ENCODE measurements at places on chromosomes 6 and 20.

DNA sequence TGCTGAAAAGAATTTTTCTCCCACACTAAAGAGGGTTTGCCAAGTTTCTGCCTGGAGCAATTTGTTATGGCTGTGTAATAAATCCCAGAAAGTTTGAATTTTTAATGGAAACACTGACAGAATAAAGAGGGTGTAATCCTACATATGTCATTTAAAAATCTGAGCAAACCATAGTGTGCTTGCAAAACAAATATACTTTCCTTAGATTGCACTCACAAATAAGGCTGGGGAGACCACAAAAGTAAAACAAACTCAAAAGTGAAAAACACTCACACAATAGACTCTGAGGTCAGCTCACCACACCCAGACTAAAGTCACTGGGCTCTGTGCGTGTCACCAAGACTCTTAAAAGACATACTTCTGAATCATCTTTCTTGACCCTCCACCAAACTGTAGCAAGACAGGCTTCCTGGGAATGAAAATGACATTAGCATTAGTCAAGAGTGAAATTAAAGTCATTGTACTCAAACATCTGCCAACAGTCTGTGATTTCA is 4.8 kb upstream of the ATXN1 start:
- peak; percentile 51 for DNase-seq

DNA sequence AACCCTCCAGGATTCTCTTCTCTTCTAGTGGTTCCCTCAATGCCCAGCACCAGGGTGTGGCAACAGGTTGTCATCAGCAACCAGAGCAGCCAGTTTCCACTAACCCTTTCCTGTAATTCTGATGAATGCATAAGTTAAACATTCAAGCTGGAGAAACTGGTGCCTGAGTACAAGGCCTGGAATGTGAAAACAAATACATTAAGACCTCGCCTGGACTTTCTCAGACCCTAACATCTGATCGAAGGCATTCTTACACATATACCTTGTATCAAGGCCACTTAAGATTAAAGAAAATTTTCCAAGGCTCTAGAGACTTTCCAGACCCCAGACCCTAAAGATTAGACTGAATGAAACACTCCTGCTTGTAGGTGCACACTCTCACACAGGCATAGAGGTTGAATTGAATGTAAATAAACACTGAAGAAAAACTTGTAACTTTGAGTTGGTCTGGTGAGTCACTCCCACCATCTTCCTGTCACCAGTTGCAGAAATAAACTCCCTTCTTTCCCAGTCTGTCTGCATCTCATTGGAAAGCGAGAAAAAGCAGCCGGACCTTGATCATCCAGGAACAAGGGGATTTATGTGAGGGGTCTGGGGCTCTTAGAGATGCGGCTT is 9.0 kb downstream of the LRP11 start:
- DNase-seq = no peak

GRCh38 chr6:39908838-39909583 is 25.3 kb downstream of the MOCS1 start:
- DNase-seq = no peak

DNA sequence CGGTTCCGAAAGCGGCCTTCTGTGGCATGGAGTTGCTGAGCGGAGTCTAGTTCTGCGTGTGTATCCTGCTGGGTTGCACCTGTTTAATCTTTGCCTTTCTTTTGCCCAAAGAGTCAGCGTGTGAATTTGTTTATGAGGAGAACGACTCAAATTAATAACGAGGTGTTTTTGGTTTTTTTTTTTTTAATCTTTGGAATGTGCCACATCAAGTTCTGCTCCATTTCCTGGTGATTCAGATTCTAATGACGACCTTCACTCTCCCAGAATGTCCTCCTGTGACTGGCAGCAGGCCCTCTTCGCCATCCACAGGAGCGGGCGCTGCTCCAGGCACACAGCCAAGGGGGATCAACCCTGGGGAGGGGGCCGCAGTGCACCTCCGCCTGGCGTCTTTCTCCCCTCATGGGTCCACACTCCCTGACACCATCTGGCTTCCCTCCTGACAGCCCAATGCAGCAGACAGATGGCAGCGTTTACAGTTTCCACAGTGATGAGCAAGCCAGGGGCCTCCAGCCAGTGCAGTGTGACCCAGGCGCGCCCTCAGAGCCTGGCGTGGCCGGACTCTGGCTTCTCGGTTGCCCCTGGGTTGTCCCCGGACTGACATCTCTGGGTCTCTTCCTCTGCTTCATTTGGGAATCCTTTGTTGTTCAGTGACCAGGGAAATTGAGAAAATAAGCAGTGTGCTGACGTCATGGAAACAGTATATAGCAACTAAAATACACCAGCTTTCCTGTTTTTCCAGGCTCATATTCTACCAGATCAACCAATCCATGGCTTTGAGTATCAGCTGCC is 27.5 kb upstream of the AFDN start:
- DNase-seq = no peak

DNA sequence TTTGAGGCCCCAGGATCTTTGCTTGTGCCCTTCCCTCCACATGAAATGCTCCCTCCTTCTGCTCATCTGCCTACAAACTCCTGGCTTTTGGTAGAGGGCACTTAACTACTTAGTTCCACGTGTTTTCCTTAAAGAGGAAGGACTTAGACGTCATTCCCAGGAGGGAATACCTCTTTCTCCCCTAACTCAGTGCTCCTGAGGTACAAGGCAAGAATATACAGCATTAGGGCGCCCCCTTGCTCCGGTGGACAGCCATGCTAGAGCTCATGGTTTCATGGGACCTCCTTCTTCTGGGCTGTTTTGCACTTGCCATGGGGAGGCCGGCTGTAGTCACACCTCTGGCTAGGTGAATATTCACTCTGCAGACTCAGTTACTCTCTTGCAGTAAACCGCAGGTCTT is 93.8 kb upstream of the LY86 start:
- peak; percentile 58 for DNase-seq

- DNase-seq = no peak
Observed at GRCh38 chr20:39433466-39433865, 471.3 kb downstream of the DHX35 start.

DNA sequence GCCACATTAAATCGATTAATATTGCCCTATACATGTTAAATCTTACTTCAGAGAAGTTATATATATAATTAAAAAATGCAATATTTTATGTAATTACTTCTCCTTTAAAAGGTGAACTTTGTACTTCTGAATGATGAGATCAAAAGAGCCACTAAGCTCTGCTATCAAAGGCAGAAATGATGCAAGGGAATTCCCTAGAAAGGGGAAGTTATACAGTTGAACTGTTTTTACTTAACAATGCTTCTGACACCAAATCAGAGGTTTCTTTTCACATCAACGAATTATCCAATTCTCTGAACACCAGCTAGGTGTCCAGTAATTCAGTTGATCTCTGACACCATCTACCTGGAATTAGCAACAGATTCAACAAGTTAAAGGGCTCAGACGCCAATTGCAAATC is 319.9 kb upstream of the TSHZ2 start:
- no peak for DNase-seq

GRCh38 chr6:23106951-23107350 is 537.6 kb downstream of the HDGFL1 start:
- DNase-seq = no peak

DNA sequence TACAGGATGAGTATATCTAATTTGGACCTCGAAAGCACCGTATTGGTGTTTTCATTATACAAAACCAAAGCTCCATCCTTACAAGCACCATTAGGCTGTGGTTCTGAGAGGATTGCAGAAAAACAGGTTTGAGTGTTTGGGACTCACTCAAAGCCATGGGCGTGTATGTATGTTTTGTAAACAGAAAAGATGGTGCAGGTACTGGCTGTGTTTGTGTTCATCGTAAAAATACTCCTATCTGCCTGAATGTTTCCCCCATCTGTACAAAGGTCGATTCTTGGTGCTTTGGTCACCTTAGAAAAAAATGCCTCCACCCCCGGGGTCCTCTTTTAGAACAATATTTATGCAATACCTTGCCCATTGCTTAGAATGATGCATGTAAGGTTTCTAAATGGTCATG is 286.6 kb downstream of the TSHZ2 start:
- DNase-seq = no peak

- DNase-seq = no peak
Observed at GRCh38 chr6:138106665-138107077, 548 bp downstream of the PERP start.

- DNase-seq = no peak
Observed at GRCh38 chr6:170165471-170166117, 125.3 kb downstream of the DLL1 start.

DNA sequence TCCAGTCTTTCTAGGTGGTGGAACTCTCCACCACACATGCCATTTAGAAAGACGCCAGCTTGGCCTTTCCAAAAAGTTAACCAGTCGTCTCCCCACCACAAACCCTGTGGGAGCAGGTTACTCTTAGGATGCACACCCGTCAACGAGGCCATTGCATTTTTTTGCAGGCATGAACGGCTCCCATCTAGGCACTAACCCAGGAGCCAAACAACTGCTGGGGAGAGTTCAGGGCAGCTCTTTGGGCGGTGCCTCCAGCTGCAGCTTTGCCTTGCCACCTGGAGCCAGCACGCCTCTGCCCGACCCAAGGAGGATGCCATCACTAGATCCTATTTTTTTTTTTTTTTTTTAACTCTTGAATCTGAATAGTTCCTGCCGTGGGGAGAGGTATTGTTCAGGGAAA is 39.9 kb downstream of the TBC1D7 start:
- no peak for DNase-seq

GRCh38 chr20:50308513-50309279 is 118.1 kb downstream of the CEBPB start:
- DNase-seq = no peak

DNA sequence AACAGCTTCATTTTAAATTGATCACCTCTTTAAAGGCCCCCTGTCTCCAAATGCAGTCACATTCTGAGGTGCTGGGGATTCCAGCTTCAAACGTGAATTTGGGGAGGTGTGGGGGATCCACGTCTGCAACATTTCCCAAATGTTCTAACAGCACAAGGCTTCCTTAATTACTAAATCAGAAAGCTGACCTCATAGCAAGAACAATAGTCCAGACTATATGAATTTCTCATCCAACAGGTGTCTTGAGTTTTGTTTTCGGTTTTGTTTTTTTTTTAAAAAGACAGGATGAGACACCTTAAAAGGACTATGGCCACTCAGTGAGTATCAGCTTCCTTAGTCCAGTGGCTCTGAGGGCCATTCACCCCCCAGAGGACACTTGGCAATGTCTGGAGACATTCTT is 11.5 kb downstream of the ATP9A start:
- no peak for DNase-seq

GRCh38 chr6:144335311-144335861 is 50.3 kb downstream of the UTRN start:
- DNase-seq = no peak

GRCh38 chr6:143408151-143408786 is 42.2 kb downstream of the ADAT2 start:
- no peak for DNase-seq

GRCh38 chr20:8074931-8075330 is 55.4 kb upstream of the TMX4 start:
- DNase-seq = no peak

GRCh38 chr20:47765271-47765670 is 20.0 kb downstream of the SULF2 start:
- no peak for DNase-seq

DNA sequence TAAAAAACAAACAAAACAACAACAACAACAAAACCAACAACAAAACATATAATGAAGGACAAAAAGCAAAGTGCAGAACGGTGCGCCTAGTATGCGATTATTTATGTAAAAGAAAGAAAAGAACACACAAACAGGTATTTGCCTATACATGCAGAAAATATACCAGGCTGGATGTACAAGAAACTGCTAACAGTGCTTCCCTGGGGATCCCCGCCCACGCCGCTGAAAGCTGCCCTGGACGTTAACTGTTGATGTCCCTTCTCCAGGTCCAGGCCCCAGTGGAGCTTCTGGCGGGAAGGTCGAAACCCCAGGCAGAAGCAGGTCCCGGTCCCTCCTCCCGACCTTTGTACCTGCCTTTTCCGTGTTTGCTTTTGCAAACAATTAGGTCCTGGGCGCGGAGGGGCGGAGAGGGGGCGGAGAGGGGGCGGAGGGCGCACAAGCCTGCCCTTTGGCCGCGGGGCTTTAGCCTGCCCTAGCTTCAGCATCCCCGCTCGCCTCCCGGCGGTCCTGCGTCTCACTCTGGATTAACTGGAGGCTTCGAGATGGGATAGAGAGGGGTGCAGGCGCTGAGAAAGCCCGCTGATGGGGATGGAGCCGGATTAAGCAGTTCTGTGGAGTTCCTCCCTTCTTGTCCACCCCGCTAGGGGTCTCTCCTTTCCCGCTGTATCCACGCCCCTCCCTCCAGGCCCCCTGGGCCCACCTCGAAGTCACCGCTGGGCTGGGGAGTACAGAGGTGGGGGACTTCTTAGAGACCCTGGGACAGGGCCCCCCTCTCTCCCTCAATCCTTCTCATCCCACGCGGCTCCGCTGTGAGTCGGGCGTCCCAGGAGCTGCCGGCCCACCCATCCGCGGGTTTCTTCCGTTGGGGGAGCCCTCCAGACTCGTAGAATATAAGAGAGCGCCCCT is 8.2 kb upstream of the AHCY start:
- DNase-seq = no peak

DNA sequence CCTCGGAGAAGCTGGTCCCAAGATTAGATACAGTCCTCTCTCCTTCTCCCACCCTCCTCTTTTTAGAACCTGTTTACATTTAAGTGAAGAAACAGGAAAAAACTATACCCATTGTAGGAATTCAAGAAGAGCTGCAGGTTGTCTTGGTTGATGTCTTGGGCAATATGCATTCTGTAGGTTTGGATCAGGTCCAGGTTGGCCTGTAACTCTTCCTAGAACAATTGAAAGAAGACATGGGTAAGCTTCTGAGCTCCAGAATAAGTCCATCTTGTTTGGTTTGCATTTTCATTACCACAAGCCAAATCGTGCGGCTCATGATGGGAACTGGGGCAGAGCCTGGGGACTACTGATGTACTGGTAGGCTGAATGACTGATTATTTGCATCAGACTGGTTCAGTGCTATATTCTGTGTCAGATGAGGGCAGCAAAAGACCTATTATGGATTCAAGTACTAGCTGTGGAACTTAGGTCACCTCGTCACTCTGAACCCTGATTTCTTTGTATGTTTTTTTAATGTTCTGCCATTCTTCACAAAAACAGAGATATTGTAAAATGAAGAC is 20.3 kb upstream of the SLA2 start:
- DNase-seq = no peak

GRCh38 chr6:123803504-123804013 is at the start of gene NKAIN2:
Gene NKAIN2, plus strand, starts transcription at chr6:123803865.
- no peak for DNase-seq

- DNase-seq = no peak
Observed at GRCh38 chr20:64138276-64138815, 25.9 kb upstream of the MYT1 start.

GRCh38 chr20:46695892-46696291 is 6.6 kb upstream of the TP53RK start:
- no peak for DNase-seq

DNA sequence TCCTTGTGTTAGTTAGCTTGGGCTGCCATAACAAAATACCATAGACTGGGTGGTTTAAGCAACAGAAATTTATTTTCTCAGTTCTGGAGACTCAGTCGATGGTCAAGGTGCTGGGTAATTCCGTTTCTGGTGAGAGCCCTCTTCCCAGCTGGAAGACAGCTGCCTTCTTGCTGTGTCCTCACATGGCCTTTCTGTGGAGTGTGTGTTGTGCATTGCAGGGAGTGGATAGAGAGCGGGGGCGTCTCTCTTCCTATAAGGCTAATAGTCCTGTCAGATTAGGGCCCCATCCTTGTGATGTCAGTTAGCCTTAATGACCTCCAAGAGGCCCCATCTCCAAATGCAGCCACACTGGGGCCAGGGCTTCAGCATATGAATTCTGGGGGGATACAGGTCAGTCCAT is 19.2 kb downstream of the CHMP4B start:
- no peak for DNase-seq

GRCh38 chr6:22821664-22822320 is 252.4 kb downstream of the HDGFL1 start:
- DNase-seq = no peak

GRCh38 chr20:46998477-46999240 is 104.0 kb downstream of the EYA2 start:
- no peak for DNase-seq

All from activated CD4-positive, alpha-beta T cell treated with anti-CD3 and anti-CD28 coated beads for 48 hours (primary cell).